Activated naive CD8-positive, alpha-beta T cell treated with anti-CD3 and anti-CD28 coated beads for 36 hours (primary cell): ENCODE measurements at places on chromosomes 1 and 21.

- no peak for DNase-seq
Observed at GRCh38 chr1:173064011-173064410, 13.3 kb upstream of the TNFSF18 start.

DNA sequence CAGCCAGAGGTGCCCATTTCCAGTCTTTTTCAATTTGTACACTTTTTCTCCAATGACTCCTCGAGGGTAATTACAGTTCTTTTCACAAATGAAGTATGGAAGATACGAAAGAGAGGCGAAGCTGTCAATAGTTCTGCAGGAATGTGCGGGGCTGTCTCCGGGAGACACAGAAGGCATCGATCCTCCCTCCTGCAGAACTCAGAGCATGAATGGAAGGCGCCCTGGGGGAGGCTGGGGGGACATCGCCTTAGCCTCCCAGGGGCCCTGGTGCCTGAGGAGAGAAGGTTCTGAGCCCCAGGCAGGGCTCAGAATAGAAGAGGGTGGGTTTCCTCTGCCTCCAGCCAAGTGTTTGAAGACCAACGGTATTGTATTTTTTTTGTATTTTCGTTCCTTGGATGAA, 49.7 kb upstream of the GRIK3 start:
- DNase-seq, result no peak

DNA sequence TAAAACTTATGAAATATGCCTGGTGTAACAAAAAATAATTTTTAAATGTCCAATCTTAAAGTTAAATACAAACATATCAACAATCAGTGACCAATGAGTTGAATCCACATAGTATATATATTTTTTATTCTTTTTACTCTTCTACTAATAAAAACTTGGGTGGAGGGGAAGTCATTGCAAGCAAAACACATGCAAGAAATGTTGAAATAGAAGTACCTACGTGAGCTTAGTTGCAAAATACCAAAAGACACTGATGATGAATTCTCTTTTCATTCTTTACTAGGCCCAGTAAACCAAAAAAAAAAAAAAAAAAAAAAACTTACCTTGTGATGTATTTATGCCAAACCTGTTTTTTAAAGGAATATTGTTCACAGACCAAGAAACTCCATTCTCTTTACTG, 26.4 kb upstream of the PLA2G4A start:
- DNase-seq, result no peak

GRCh38 chr1:205930799-205931281, 12.4 kb downstream of the SLC26A9 start:
- no peak for DNase-seq

DNA sequence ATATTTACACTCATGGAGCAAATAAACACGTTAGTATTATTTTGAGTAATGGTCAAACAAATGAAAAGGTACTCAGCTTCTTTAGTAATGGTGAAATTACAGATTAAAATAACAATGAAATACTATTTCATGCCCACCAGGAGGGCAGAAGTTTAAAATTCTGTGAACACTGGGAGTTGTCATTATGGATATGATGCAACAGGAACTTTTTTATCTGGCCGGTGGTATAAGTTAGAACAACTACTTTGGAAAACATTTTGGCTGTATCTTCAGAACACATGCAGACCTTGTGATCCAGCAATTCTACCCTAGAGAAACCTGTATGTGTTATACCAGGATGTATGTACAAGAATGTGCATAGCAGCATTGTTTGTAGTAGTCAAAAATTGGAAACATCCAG, 23.2 kb upstream of the PPP1R8 start:
- DNase-seq, result no peak

GRCh38 chr1:160863774-160864131, 1.1 kb upstream of the CD244 start:
- no peak for DNase-seq

DNA sequence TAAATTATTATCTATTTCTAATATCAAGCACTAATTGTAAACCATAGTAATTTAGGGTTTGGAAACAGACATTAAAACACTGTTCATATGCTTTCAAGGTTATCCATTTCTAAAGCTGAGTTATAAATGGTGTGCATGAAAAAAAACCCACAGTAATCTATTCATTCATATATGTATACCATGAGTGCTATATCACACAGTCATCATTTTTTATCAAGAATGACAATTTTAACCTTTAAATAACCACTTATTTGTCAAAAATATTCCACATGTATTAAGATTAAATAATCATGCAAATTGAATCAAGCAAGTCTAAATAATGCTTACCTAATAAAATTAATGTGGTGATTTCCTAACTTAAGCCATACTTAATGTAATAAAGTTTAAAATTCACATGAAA, 6.0 kb downstream of the ZSWIM5 start:
- DNase-seq, result no peak

- DNase-seq, result no peak
Observed at GRCh38 chr1:230752407-230752806, 5.2 kb downstream of the CAPN9 start.

- peak; percentile 72 for DNase-seq
Observed at GRCh38 chr1:152052606-152053005, 15.8 kb upstream of the S100A11 start.

GRCh38 chr1:180923021-180923841, 10.5 kb downstream of the KIAA1614 start:
- no peak for DNase-seq

- no peak for DNase-seq
Observed at GRCh38 chr1:67978890-67979516, 71.4 kb downstream of the DIRAS3 start.

GRCh38 chr1:94803517-94804441, 16.4 kb upstream of the SLC44A3 start:
- DNase-seq, result no peak

GRCh38 chr1:29524285-29525065, 288.2 kb downstream of the PTPRU start:
- DNase-seq, result no peak

- DNase-seq, result no peak
Observed at GRCh38 chr21:26916799-26917198, 50.1 kb downstream of the ADAMTS5 start.

DNA sequence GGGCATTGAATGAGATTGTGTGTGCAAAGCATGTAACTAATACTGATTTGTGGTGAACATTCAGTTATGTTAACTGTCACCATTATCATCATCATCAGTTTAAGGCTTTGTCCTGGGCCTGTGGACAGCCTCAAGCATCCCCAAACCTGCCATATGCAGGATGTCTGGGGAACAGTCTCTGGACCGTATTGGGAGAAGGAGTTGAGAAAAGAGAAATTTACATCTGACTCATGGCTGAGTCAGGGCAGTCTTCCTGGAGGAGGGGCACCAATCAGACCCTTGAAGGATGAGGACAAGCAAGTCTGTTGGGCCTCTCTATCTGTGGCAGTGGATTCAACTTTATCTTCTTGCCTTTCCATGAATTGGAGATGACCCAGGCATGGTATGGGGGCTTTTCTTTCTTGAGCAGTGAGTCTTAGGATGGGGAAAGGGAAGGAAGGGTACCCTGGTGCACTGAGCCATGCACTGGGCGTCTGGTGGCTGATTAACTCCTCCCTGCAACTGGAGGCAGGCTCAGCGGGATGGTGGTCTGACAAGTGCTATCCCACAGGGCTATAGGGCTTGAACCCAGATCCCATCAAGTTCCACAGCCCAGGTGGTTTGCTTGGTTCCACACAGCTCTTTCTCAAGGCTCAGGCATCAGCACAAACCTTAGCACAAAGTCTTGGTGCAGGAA, 2.9 kb downstream of the PADI3 start:
- DNase-seq, result no peak
